Activated CD8-positive, alpha-beta T cell treated with anti-CD3 and anti-CD28 coated beads for 36 hours (primary cell): ENCODE measurements at places on chromosomes 7 and 10. TPM values are rescaled to one million over a fixed set of nuclear protein-coding genes. Genes with fewer than 3 reads are reported as not detected.

Gene MKX
- 1.1 TPM for total RNA-seq

Gene HOGA1
- not detected for total RNA-seq

Gene KIF5B
- total RNA-seq: 52.7 TPM

Gene METTL2B
- total RNA-seq: 38.9 TPM

Gene ZMIZ1
- total RNA-seq: 52.2 TPM

Gene SEMA3E
- not detected for total RNA-seq

Gene PDE6C
- total RNA-seq: not detected

Gene LRRN3
- total RNA-seq: 34.8 TPM

Gene IDE
- total RNA-seq: 30.1 TPM

Gene SPDYE6
- not detected for total RNA-seq

Gene BAIAP2L1
- total RNA-seq: 1.7 TPM

Gene KCNH2
- total RNA-seq: 0.29 TPM

Gene RASSF4
- total RNA-seq: 1.9 TPM

Gene MPP7
- 14.3 TPM for total RNA-seq

Gene TIMM23B
- total RNA-seq: 17.6 TPM

Gene FAM221A
- 7.7 TPM for total RNA-seq

Gene EPHB6
- total RNA-seq: 5.5 TPM

Gene PPP1R9A
- total RNA-seq: 0.13 TPM

Gene OR2F1
- not detected for total RNA-seq

Gene SAMD9L
- total RNA-seq: 13.6 TPM

Gene PRKAR2B
- 1.3 TPM for total RNA-seq

Gene PRKG1
- not detected for total RNA-seq

Gene OR2A12
- total RNA-seq: not detected

Gene VTI1A
- total RNA-seq: 30.0 TPM

Gene RELN
- total RNA-seq: not detected

Gene SEPTIN7
- 231 TPM for total RNA-seq

Gene C7orf33
- not detected for total RNA-seq

Gene BET1
- total RNA-seq: 20.8 TPM

Gene WEE2
- not detected for total RNA-seq

Gene TUBB8
- not detected for total RNA-seq

Gene SYT15B
- 0.16 TPM for total RNA-seq

Gene RBP4
- total RNA-seq: not detected

Gene ANKRD1
- total RNA-seq: not detected

Gene ZC3HAV1L
- total RNA-seq: 19.9 TPM

Gene NRBF2
- total RNA-seq: 24.1 TPM

Gene CYP17A1
- not detected for total RNA-seq

Gene FAM25C
- total RNA-seq: not detected

Gene AGAP9
- total RNA-seq: 3.6 TPM

Gene STRIP2
- 13.1 TPM for total RNA-seq

Gene FOXP2
- not detected for total RNA-seq

Gene EMX2
- not detected for total RNA-seq

Gene CALCR
- total RNA-seq: not detected

Gene COL26A1
- total RNA-seq: not detected

Gene ZNF488
- 0.36 TPM for total RNA-seq

Gene LIPJ
- not detected for total RNA-seq

Gene HYAL4
- not detected for total RNA-seq

Gene CDHR3
- total RNA-seq: 0.74 TPM
